ENCODE measurements at places on chromosomes 4 and X. TPM values are rescaled to one million over a fixed set of nuclear protein-coding genes. Genes with fewer than 3 reads are reported as not detected.

- DNase-seq, result no peak
These were observed 162.1 kb downstream of the EPHA5 start for GRCh38 chr4:65508168-65508567.

DNA sequence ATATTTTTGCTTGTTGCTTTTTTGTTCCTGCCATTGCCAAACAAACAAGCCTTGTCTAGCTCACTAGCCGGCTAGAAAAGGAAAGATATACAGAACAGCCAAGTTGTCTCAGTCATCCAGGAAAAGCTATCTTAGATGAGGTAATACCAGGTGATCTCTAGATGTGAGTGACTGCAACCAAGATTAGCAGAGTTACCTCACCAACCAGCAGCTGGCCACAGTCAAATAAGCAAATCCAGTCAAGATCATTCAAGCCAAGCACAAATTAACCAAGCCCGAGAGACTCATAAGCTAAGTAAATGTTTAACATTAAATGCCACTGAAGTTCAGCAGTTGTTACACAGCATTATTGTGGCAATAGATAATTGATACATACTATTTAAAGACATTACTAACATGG lies 108.6 kb downstream of the CENPC start:
- no peak for DNase-seq

DNA sequence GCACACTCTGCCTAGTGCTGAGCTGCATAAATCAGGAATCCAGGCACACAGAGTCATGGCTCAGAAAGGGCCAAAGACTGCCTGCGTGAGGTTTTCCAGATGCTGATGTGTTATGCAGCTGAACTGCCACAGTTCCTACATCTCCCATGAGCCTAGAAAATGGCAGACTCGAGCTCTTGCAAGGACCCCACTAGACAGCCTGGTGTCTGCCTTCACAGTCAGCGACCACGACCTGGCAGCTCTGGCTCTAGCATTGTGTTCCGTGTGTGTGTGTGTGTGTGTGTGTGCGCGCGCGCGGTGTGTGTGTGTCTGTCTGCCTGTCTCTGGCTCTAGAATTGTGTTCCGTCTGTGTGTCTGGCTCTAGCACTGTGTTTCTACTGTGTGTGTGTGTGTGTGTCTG lies 203.6 kb upstream of the AGTR2 start:
- peak; percentile 9 for DNase-seq

GRCh38 chr4:66246643-66247042 lies 576.4 kb upstream of the EPHA5 start:
- DNase-seq, result no peak

- no peak for DNase-seq
These were observed 7.7 kb downstream of the EDNRA start for GRCh38 chr4:147488556-147488955.

- DNase-seq, result no peak
These were observed 58.6 kb upstream of the USP9X start for GRCh38 chrX:41026702-41027078.

DNA sequence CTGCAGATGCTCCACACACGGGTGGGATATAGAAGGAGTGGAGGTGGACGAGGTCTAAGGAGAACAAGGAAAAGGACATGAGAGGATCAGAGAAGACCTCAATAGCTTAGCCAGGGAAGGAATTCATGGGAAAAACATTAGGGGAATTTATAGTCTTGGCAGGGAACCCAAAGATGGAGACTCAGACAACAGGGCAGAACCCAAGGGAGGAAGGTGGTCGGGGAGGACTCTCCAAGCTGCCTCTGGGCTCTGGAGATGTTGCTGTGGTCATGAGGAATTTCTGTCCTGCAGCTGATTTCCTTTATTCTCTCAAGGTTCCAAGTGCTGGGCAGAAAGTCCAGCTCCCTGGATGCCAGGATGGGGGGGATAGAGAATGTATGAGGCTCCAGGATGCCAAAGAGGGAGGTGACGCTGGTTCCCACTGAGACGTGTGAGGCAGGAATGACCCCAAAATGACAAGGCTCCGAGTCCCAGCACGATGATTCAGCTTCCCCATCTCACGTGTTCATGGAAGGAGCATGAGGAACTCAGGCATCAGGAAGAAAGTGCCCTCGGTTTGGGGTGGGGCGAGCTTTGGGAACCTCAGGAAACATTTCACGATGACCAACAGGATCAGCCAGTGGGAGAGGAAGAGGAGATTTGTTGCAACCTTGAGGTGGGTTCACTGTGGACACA lies 57.0 kb upstream of the PPP2R3B start:
- no peak for DNase-seq

DNA sequence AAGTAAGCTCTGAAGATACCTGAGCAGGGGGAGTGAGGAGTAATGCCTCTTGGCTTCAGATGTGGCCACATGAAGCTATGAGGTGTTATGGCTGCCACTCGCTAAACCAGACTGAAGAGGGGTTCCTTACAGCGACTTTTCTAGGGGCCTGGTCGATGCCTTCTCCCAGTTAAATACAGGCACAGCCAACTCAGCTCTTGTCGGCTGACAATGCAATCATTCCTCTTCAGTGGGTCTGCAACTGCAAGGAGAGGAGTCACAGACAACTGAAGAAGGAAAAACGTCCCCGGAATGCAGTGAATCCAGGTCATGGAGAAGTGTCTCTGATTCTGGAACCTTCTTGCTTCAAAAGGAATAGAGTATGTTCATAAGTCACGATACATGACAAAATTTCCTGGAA lies 106.4 kb downstream of the RNF150 start:
- DNase-seq, result no peak

- DNase-seq, result no peak
These were observed 963.3 kb upstream of the GRIA3 start for GRCh38 chrX:122220644-122221373.

DNA sequence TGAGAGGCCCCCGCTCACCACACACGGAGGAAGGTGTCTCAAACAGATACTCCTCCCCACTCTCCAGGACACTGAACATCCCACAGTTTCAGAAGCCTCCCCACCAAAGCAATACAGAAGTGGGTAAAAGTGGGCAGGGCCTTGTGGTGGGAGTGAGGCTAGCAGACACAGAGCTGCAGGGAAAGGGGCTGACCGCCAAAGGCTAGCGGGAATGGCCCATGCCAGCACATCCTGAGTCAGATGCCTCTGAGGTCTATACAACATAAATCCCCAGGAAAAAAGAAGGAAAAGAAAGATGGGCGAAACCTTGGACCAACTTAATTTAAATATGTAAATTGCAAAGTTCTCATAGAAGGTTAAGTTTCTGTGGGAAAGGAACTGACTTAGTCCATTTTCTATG lies 21.9 kb upstream of the ARHGAP10 start:
- DNase-seq, result no peak

DNA sequence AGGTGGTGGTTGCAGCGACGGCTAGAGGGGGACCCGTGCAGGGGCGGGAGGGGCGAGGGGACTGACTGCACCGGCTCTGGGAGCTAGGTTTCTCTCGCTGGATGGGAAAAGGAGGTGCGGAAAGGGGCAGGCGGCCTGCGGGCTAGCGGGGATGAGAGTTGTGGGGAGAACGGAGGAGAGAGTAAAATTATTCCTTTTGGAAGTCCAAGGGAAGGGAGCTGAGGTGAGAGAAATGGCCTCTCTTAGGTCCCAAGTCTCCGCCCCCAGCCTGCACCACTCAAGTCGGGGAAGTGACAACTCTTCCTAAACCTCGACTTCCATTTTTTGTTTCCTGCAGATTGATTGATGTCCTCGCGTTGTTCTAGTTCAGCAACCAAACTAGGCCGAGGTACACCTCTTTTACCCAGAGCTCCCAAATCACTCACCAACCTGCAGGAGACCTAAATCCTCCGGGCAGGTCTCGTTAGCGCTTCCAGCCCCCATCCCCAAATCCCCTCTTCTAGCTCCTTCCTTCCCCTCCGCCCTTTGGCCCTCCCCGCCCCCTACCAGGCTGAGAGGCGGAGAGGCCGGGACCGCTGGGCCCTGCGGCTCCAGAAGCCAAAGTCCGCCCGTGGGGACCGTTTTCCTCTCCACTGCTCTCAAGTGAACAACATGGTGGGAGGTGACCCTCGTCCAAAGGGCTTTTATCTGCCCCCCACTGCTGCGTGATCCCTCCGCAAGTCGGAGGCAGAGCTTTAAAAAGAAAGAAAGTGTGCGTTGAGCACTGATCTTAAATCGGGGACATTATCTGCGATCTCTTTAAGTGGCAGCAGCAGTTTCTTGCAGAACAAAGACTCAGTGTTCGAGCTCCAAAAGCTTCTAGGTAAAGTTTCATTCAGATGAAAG lies 7.3 kb downstream of the PITX2 start:
- DNase-seq, result peak; percentile 69

DNA sequence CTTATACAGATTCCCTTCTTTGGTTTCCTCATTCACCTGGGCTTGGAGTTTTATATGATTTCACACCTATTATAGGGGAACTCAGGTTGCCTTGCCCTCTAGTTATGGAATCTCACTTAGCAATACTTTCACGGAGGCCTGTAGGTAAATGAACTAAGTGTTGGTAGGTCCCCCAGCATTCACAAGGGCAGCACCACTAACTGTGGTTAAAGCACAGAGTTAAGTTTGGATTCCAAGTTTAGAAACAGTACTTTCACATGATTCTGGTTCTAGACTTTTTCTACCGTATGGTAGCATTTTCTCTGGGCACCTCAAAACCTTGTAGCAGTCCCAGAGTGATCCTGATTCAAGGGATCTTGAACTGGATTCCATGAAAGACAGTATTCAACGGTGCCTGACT lies 46.4 kb downstream of the SH2D1A start:
- no peak for DNase-seq

- DNase-seq, result no peak
These were observed 17.0 kb upstream of the DCLK2 start for GRCh38 chr4:150061086-150061776.

- no peak for DNase-seq
These were observed 276.8 kb upstream of the TET2 start for GRCh38 chr4:104869831-104870230.

- DNase-seq, result peak; percentile 4
These were observed 3.2 kb upstream of the TLR10 start for GRCh38 chr4:38785901-38786402.

DNA sequence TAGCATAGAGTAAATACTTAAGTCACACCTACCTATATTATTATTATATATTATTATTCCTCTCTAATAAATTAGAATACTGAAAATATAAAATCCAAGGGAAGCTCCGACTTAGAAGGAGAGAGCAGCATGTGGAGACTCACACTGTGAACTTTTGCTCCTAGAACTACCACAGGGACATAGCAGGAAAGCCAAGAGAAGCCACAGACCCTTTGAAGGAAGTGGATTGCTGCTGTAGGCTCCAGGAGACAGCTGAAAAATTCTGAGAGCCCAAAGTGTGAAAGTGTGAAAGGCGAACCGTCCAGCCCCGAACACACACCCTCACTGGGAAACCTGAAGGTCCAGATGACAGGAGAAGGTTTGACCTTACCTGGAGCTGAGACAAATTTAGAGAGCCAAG lies 177.0 kb downstream of the FAM13A start:
- no peak for DNase-seq

GRCh38 chr4:187088070-187088799 lies 364.6 kb upstream of the FAT1 start:
- no peak for DNase-seq

DNA sequence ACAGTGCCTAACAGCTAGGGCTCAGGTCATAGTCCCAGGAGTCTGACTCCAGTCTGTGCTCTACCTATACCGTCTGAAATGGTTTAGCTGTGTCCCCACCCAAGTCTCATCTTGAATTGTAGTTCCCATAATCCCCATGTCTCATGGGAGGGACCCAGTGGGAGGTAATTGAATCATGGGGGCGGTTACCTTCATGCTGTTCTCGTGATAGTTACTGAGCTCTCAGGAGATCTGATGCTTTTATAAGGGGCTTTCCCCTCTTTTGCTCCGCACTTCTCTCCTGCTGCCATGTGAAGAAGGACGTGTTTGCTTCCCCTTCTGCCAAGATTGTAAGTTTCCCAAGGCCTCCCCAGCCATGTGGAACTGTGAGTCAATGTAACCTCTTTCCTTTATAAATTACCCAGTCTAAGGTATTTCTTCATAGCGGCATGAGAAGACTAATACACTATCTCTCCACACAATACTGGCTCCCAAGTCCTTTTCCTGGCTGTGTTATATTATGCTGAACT lies 110.8 kb downstream of the AFAP1 start:
- no peak for DNase-seq

GRCh38 chr4:112519689-112520597 lies 4.0 kb upstream of the NEUROG2 start:
- DNase-seq, result peak; percentile 17

DNA sequence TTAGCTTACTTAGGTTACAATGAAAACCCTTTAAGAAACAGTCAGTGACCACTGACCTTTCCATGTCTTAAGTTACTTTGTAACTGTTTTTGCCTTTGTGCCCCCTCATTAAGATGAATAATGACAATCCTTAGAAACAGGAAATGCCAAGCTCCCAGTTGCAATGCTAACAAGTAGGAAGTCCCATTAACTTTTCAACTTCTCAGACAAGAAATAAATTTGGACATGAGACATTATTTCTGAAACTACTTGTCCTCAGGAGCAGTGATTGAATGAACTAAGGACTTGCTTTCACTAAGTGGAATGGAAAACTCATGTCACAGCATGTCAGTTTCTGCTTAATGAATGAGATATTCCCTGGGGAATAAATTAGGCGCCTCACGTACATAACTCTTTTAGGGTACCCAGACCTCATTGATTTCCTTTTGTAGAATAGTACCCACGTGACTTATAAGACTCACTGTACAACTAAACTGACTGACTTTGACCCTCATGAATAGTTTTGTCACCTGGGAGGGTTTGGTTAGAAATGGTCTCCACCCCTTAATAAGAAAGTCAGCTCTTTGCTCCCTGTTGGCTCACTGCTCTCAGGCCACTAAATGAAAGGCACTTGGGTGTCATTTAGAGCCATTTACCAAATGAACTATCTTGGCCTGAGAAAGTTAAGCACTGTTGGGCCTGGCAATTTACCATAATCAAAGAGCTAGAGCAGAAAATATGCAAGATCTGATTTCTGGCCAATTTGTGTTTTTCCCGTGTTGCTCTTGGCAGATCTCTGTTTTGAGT lies 383.9 kb downstream of the RPA4 start:
- DNase-seq, result peak; percentile 5

Gene TLR10
- total RNA-seq, result 0.41 TPM

Gene IGSF1
- total RNA-seq, result 69.3 TPM

Gene CXCL3
- 1.4 TPM for total RNA-seq

Gene SLC2A9
- total RNA-seq, result 7.1 TPM

Gene HSFX2
- total RNA-seq, result not detected

Gene TMEM255A
- total RNA-seq, result 6.7 TPM

Gene USP53
- total RNA-seq, result 29.6 TPM

Gene SPATA18
- total RNA-seq, result 3.6 TPM

Gene CENPI
- total RNA-seq, result 11.2 TPM

Gene TRPC5OS
- 0.21 TPM for total RNA-seq

Gene CNGA1
- 0.41 TPM for total RNA-seq
